AG20443 (cell line): ENCODE measurements at places on chromosomes 5 and 9.

GRCh38 chr5:77210091-77210963, at the start of gene PDE8B:
Gene PDE8B, plus strand, starts transcription at chr5:77210680. Its CDS starts 246 bp downstream, at chr5:77210926.
- DNase-seq, result peak; percentile 40

DNA sequence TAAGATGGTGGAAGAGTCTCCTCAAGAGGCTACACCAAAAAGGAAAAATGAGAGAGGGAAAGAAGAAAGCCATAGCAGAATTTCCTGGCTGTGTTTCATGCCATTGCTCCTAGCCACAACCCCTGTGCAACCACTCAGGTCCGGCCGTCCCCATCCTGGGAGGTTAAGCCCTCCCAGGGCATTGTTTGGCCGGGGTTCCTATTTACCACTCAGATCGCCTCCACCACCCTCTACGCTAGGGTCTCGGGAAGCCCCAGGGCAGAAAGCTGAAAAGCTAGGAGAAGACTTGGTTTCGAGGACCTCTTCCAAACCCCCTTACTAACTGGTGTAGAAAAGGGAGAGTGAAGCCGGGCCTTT, 715 bp downstream of the RC3H2 start:
- peak; percentile 42 for DNase-seq

DNA sequence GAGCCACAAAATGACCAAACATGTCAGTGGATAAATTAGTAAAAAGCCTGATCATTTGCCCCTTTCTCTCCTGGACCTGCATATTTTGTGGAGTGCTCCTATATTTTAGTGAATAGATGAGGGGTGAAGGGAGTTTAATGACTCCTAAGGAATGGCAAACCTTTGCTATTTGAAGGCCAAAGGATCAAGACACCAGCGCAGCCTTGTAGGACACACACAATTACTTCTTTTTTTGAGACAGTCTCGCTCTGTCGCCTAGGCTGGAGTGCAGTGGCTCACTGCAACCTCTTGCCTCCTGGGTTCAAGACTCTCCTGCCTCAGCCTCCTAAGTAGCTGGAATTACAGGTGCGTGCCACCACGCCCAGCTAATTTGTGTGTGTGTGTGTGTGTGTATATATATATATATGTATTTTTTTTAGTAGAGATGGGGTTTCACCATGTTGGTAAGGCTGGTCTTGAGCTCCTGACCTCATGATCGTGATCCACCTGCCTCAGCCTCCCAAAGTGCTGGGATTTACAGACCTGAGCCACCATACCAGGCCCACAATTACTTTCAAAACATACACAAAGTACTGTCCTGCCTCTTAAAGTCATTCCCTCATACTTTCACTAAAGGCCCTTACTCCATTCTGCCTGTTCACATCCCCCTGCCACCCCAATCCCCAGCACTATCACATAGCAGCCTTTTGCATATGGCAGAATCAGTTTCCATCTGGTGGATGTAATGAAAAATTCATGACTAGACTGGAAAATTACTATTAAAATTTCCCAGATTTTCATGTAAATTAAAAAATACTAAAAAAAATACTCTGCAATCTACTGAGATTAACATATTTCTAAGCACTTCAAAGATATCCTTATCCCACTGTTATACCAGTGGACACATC, 60.4 kb downstream of the CSNK1A1 start:
- DNase-seq, result no peak

DNA sequence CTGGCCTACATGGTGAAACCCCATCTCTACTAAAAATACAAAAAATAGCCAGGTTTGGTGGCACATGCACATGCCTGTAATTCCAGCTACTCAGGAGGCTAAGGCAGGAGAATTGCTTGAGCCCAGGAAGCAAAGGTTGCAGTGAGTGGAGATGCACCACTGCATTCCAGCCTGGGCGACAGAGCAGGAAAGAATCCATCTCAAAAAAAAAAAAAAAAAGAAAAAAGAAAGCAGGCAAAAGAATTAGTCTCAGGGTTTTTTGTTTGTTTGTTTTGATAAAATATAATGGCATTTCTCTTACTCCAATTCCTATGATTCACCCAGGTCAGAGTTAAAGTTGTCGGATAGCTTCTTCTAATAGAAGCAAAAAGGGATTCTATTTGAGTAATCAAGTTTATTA, 67.0 kb upstream of the ATG10 start:
- DNase-seq, result no peak

- DNase-seq, result no peak
Observed at GRCh38 chr5:40801771-40802562, 3.8 kb upstream of the PRKAA1 start.

DNA sequence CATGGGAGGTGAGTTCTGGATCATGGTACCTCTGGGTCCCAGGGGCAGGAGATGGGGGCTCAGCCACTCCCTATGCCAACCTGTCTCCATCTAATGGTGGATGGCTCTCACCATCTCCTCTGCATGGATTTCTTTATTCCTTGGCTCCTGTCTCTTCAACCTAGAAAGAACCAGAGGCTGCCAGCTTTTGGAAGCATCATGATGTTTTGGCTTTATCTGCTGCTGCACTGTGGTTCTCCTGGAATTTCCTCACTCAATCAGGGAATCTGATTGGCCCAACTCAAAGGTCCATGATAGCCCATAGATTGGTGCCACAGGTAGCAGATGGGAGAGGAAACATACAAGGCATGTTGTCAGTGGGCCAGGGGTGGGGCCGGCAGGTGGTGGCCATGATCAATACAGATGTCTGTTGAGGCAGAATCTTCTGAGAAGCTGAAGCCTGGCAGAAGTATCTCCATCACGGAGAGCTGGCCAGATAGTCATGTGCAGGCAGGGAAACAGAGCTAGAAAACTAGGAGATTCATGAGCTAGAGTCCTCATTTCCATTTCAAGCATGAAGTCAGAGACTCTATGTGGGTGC, 158.2 kb downstream of the MACROH2A1 start:
- no peak for DNase-seq

DNA sequence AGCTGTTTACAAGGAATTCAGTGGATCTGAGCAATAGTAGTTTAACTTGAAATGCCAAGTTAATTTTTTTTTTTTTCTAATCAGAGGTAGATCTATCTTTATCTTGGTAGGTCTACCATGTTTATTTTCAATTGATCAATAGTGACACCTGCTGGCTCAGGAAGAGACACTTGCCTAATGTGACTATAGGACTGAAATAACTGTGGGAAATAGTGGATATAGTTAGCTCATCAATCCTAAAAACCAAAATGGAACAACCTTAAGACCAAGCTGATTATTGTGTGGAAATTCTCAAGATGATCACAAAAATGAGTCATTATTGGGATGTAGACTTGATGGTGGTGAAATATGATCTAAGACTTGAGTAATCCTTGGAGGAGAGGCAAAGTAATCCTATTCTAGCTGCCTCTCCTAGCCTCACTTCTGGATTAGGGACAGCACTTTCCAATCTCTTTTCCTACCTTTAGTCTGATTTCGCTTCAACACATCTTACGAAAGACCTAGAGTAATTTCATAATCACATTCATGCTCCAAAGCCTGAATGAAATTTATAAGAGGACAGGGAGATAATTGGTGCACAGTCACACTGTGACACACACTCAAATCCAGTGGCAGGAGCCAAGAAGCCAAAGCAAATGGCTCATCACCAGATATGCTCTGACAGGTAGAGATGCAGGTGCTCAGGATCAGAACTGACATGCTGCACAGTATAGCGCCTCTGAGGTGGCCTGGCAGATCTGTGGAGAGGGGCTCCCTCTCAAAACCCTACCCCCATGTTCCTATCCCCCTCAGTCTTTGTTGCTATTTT, 156.3 kb downstream of the HMHB1 start:
- peak; percentile 61 for DNase-seq

DNA sequence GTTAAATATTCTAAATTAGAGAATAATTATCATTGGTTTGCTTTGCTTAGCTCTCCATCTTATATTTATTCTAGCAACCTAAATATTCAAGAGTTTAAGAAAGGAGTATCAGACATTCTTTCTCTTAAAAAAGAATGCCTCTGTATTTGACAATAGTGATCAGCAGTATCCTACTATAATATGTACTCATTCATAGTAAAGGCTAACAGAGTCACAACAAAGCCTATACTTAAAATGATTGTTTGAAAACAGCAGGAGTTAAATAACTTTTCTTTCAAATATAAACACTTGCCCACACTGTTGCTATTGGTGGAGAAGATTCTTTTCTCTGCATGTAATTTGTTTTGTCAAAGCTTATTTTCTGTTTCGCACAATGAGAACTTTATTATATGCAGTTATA, 178.4 kb downstream of the PTPRD start:
- DNase-seq, result no peak

DNA sequence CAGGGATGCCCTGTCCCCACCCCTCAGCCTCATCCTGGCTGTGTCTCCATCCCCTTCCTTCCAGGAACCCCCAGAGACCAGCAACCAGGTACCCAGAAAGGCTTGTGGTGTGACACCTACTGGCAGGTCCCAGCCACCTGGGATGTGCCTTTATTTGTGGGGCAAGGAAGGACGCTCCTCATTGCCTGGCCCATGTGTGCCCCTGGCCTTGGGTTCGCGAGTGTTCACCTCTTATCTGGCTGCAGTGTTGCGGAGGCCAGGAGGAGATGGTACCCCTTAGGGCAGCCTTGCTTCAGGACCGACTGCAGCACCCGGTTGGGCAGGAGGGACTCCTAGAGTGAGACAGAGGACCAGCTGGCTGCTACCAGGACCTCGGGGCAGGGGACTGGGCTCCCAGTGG, 8.8 kb downstream of the C9orf50 start:
- DNase-seq, result no peak

DNA sequence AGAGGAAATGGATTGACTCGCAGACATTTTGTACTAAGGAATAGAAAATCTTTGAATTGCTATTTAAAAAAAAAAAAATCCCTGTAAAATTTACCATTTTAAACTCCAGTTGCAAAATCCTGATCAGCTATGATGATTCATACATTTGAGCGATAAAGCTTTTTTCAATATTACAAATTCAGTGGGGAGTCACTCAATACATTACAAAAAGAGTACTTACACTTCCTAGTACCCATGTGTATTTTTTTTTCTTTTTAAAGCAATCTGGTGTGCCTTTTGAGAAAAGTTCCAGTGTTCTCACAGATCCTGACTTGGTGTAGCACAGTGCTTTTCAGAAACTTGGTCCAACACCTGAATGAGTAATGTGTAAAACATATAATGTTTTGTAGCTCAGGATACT, 54.3 kb downstream of the PIK3R1 start:
- DNase-seq, result no peak

- DNase-seq, result no peak
Observed at GRCh38 chr5:380701-381309, 59.3 kb downstream of the AHRR start.

GRCh38 chr5:57009811-57010210, 57.9 kb upstream of the MIER3 start:
- no peak for DNase-seq

DNA sequence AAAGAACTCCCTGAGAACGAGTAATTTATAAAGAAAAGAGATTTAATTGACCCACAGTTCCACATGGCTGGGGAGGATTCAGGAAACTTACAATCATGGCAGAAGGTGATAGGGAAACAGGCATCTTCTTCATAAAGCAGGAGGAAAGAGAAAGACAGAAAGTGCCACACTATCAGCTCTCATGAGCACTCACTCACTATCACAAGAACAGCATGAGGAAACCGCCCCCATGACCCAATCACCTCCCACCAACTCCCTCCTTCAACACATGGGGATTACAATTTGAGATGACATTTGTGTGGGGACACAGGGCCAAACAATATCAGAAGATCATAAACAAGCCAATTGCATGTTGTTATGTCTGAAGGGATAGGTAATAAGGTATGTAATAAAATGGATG, 935.9 kb upstream of the COX7C start:
- no peak for DNase-seq

DNA sequence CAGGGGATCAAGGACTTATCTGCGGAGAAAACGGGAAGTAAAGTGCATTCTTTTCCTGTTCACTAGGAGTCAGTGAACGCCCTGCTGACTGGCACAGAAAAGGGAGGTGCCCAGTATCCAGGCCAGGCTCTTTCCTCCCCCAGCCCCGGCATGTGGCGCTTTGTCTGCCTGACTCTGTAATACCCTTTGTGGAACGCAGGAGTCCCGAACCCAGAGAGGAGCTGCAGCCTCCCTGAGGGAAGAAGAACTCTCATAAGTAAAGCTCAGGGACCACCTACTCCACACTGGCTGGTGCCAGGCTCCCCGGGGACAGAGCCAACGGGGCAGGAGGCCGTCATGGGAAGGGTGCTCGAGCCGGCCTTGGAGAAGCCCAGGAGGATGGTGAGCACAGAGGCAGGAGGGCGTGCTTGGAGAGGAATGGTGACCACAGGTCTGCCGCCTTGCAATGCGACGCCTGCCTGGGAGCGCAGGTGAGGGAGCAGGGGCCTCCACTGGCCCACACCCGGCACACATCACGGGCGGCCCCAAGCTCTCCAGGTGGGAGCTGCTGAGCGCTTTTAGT, 31.5 kb downstream of the VAV2 start:
- peak; percentile 45 for DNase-seq

DNA sequence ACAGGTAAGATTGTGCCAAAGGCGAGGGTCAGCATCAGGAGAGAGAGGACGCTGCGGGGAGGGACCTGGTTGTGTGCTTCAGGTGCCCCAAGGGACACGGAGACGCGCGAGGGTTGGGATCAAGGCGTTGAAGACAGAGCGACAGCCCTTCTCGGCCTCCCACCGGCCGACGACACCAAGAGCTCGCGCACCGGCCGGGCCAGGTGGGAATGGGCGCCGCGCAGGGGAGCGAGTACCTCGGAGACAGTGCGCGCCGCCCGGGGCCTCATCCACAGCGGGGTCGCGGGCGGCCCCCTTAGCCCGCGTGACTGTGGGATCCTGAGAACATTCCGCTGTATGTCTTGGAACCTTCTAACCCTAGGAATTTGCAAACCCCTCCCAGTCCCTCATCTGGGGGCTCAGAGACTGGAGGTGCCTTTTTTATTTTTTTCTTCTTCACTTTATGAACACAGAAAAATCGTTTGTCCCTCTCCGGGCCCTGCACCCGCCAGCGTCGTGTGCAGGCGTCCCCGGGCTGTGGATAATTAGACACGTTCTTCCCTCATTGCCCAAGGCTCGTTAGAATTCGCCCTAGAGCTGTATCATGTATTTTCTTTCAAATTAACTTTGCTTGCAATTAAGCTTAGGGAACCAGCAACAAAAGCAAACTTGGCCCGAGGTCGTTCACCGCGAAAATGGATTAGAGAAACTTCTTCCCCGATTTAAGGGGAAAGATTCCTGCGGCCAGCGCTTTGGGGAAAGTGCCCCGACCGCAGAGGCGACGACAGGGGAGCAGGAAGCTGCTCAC, 4.8 kb downstream of the FOXE1 start:
- DNase-seq, result no peak
